ENCODE measurements at places on chromosomes 13 and 19. TPM values are rescaled to one million over a fixed set of nuclear protein-coding genes. Genes with fewer than 3 reads are reported as not detected.

DNA sequence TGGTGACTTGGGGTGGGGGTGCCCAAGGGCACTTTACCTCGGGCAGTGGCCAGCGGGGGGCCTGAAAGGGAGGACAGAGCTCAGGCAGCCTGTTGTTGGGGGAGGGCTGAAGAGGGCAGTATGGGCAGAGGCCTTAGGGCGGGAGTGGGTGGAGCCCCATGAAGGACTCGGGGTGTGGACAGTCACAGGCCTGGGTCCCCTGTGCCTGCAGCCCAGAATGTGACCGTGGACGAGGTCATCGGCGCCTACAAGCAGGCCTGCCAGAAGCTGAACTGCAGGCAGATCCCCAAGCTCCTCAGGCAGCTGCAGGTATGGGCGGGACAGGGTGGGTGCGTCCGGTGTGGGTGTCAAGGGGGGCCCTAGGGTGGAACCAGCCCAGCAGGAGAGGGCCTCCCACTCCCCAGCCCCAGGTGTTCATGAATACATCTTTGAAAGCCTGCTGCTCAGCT lies 22.5 kb downstream of the NKPD1 start:
- no peak for DNase-seq

DNA sequence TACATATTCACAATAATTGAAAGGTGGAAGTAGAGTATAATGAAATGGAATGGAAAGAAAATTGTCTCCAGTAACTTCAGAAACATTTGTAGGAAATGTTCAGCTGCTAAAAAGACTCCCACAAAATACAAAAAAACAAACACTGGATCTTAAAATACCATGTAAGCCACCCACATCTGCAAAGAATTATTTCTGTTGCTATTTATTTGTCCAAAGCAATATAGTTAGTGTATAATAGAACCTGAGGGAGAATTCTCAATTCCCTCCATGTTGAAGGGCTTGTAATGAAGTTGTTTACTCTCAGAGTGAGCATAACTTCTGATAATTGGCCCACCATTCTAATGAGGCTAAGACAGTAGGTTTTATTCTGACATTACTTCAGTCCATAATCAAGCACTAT lies 37.4 kb upstream of the KLF12 start:
- no peak for DNase-seq

DNA sequence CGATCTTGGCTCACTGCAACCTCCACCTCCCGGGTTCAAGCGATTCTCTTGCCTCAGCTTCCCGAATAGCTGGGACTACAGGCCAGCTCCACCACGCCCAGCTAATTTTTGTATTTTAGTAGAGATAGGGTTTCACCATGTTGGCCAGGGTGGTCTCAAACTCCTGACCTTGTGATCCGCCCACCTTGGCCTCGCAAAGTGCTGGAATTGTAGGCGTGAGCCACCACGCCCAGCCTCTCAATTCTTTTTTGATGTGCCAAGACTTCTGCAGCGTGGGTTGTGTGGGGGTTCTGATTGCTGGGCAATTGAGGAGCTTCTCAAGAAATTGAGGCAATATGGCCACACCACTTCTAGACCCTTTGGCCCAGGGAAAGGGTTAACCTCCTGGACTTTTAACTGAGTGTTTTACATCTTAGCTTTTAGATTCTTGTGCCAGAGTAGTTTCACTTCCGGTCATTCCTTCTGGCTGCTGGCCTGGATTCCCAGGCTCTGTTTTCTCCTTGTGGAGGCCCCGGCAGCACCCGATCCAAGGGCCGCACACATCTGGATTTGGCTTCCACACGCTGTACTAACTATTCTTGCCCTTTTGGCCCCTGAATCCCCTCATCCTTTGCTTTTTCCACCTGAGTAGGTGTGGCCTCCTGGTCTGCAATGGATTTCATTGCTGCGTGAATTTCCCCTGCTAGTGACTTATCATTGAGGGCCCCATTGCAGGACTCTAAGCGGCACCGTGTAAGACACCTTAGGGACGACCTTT lies 14.7 kb downstream of the SMARCA4 start:
- no peak for DNase-seq

- DNase-seq = peak; percentile 82
These were observed 2.2 kb downstream of the CXCL17 start for GRCh38 chr19:42440357-42441048.

DNA sequence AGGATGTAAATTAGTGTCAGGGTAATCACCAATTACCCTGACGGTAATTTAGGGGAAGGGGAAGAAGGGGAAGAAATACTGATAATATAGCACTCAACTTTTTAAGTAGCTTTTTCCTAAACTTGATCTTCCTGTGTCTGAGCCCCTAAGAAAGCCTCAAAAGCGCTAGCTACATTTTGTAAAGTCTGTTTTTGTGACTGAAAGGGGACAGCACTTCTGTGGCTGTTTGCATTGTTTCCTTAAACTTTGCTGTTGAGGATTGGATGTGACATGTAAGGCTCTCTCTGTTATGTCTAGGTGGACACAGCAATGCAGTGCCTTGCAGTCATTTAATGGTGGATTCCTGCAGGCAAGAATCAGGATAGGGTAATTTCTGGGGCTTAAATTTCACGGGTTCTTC lies 42.8 kb downstream of the SPATA13 start:
- no peak for DNase-seq

Gene NTF4
- polyA plus RNA-seq = not detected
